Cardiac muscle cell (in vitro differentiated cells and primary cell): ENCODE measurements at places on chromosomes 16 and 17. TPM values are rescaled to one million over a fixed set of nuclear protein-coding genes. Genes with fewer than 3 reads are reported as not detected.

DNA sequence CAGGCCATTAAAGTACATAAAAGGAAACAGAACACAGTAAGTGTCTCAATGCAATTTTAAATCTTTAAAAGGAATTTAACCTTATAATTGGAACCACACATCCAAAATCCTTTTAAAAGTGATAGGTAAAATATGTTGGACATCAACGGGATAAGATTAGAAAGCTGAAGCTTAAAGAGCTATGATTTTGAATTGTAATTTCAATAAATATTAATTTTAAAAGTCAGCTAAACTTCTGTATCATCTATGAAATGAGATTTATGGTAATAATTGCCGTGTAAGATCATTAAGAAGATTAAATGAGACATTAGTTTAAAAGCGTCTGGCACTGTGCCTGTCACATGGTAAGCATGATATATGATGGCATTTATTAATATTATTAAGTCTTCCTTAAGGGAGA, 31.3 kb downstream of the CCDC42 start:
- H3K36me3 ChIP-seq: no peaks in the 10 kb centered on the region
- peaks cover 23% of the 10 kb centered on the region for H3K4me1 ChIP-seq
- no peak overlapping the region for H3K27ac ChIP-seq

DNA sequence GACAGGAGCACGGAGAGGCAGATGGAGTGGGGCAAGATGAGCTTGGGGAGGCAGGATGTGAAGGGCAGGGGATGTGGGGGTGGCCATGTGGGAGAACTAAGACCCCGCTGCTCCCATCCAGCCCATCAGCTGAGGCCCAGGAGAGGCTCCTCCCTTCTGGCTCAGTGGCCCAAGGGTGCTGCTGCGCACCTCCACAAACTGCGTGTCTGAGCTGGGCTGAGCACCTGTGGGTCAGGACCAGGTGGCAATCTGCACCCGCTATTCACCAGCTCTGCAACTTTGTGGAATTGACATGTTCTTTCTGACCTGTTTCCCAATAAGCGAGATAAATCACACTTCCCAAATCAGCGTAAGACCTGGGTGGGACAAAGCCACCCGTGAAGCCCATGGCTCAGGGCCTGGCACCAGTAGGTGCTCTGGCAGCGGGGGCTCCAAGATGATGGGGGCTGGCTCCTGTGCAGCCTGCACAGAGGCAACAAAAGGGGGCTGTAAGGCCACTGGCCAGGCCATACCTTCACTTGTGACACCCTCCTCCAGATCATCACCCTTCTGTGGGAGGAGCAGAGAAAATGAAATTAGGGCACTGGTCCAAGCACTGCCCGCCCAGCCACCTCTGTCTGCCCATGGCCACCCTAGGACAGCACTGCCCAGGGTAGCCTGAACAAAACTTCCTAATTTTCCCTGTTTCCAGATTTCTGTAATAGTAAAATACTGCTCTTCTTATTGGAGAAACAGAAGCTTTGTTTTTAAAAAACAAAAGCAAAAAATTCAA, 11.7 kb upstream of the SREBF1 start:
- H3K36me3 ChIP-seq: no peaks in the 10 kb centered on the region
- H3K4me3 ChIP-seq: no peak overlapping the region
- no peaks in the 10 kb centered on the region for H3K27me3 ChIP-seq
- no peak overlapping the region for H3K27ac ChIP-seq
- H3K4me1 ChIP-seq: peaks cover 44% of the 10 kb centered on the region
- no peak for DNase-seq

DNA sequence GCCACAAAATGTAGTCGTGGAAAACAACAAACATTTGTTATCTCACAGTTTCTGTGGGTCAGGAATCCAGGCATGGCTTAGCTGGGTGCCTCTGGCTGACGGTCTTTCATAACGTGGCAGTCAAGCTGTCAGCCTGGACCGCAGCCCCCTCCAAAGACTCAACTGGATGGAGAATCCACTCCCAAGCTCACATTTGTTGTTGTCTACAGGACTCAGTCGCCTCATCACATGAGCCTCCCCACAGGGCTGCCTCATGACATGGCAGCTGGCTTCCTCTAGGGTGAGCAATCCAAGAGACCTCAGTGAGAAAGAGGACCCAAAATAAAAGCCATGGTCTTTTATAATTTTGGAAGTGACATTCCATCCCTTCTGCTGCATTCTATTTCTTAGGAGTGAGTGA, 34.7 kb upstream of the AKAP1 start:
- H3K4me3 ChIP-seq: no peak overlapping the region
- DNase-seq: no peak
- peaks cover 12% of the 10 kb centered on the region for H3K4me1 ChIP-seq
- H3K36me3 ChIP-seq: no peaks in the 10 kb centered on the region
- H3K27ac ChIP-seq: no peak overlapping the region

DNA sequence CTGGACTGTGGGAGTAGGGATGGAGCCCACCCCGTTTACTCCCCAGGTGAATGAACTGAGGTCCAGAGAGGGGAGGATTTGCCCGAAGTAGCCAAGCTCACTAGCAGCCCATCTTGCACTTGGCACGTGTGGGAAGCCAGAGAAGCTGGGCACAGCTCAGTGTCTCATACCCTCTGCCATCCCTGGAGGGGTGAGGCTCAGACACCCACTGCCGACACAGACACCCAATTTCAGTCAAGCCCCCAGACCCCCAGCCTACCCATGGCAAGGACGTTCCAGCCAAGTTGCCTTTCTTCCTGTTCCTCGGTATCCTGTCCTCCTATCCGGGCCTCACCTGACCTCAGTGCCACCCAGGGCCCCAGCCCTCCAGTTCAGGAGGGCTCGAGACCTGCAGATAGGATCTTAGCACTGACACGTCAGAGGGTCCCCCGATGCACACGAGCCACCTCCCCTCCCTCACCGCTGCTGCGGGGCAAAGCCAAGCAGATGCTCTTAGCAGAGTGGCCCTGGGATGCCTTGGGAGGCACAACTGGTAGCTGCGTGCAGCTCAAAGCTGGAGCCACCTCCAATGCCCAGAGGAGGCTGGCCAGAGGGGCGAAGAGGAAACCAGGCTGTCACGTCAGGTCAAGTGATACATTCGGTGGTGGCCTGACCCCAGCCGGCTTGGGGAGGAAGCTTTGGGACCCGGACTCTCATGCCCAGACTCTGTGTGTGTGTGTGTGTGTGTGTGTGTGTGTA, 90.4 kb upstream of the TNRC6C start:
- no peak for DNase-seq
- no peak overlapping the region for H3K4me3 ChIP-seq
- H3K4me1 ChIP-seq: peaks cover 4% of the 10 kb centered on the region
- H3K27me3 ChIP-seq: no peaks in the 10 kb centered on the region
- no peaks in the 10 kb centered on the region for H3K36me3 ChIP-seq
- no peak overlapping the region for H3K27ac ChIP-seq

DNA sequence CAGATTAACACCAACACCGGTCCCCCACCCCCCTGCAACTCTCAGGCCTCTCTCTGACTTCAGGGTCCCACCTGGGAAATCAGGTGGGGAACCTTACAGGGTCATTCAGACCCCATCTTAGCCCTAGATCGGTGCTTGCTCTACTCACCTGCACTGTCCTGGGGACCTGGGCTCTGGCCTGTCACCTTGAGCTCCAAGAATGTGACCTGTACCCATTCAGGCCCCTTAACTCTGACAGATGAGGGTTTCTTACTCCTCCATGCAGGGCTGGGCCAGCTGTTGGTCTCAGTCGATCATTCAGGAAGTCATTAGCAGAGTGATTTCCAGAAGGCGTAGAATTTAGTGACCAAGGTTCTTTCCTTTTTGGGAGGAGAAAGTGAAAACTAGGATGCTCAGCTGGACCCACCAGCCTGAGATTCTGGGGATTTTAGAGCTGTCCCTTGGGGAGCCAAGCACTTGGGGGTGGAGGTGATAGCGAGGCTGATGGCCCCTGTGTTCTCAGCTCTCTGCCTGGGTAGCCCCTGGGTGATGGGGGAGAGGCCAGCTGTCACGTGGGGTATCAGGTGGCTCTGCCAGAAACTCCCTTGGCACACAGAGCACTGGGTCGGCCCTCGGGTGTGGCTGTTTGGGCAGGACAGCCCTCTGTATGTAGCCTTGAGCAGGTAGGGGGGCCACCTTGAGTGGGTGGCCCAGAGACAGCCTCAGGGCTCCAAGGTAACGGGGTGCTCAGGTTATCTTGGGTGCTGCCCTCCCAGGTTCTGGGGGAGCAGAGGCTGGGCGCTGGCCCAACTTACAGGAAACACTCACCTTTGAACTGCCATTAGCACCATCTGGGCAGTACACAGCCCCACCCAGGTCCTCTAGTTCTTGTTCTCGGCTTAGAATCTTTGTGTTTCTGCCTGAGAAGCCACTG, 724 bp downstream of the MVP start:
- H3K4me3 ChIP-seq: peak overlapping the region; percentile 1
- no peaks in the 10 kb centered on the region for H3K27me3 ChIP-seq
- H3K36me3 ChIP-seq: peaks cover 12% of the 10 kb centered on the region
- no peak for DNase-seq

DNA sequence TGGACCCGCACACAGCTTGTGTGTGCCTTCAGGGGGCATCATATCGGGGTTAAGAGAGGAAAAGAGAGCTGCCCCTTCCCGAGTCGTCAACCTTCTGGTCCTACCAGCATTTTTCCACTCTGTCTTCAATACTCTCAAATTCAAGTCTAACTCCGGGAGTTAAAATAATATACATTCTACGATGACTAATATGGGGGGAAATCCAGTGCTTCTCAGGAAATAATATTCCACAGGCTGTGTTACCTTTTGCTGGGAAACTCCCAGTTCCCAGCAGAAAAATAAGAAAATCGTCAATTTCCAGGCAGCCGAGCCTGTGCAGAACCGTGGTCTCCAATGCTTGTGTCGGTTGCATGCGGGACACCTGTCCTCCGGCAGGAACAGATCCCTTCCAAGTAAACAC, 105.0 kb upstream of the FOXF1 start:
- no peak for DNase-seq
- no peaks in the 10 kb centered on the region for H3K36me3 ChIP-seq
- no peak overlapping the region for H3K4me3 ChIP-seq
- H3K27ac ChIP-seq: no peak overlapping the region
- H3K4me1 ChIP-seq: peaks cover 10% of the 10 kb centered on the region

DNA sequence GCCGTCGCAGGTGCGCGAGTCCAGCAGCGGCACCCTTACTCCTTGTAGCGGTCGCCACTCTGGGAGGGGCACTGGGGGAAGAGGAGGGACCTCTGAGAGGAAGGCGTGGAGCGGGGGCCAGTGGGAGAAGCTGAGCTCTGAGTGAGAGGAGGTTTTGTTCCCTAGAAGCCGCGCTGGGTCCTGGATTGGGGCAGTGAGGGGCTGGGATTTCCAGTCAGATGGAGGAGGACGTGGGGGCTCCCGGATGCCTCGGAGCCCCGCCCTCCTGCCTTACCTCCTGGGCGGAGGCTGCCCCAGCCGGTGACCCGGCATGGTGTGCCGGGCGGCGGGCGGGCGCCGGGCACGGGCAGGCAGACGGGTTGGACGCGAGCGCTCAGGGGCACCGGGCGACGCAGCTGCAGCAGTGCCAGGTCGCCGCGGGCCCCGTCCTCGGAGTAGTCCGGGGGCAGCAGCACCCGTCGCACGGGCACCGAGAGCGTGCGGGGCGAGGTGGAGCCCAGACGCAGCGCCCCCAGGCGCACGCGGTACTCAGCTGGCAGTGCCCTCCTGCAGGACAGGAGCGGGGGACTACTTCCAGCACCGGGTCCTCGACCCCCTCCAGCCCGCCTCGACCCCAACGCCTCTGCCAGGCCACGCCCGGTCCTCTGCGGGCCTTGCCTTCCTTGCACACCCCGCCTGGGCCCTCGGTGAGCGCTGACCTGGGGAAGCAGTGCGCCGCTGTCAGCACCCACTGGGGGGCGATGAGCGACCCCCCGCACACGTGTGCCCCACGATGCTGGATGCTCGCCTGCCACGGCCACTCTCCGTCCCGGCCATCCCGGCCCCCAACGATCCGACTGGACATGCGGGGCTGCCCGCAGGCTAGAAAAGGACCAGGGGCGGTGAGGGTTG, 2.0 kb downstream of the PRSS33 start:
- no peak overlapping the region for H3K27ac ChIP-seq
- peaks cover 23% of the 10 kb centered on the region for H3K27me3 ChIP-seq
- H3K4me3 ChIP-seq: no peak overlapping the region
- no peaks in the 10 kb centered on the region for H3K4me1 ChIP-seq
- DNase-seq: no peak

GRCh38 chr17:78804777-78805176, 22.7 kb upstream of the CYTH1 start:
- H3K27ac ChIP-seq: no peak overlapping the region
- no peaks in the 10 kb centered on the region for H3K4me1 ChIP-seq
- H3K36me3 ChIP-seq: peaks cover 44% of the 10 kb centered on the region

GRCh38 chr16:30561089-30561816, 3.1 kb upstream of the ZNF764 start:
- H3K4me1 ChIP-seq: peaks cover 7% of the 10 kb centered on the region
- no peak overlapping the region for H3K27ac ChIP-seq
- H3K4me3 ChIP-seq: no peak overlapping the region
- no peaks in the 10 kb centered on the region for H3K36me3 ChIP-seq
- no peak for DNase-seq
- H3K27me3 ChIP-seq: no peaks in the 10 kb centered on the region

DNA sequence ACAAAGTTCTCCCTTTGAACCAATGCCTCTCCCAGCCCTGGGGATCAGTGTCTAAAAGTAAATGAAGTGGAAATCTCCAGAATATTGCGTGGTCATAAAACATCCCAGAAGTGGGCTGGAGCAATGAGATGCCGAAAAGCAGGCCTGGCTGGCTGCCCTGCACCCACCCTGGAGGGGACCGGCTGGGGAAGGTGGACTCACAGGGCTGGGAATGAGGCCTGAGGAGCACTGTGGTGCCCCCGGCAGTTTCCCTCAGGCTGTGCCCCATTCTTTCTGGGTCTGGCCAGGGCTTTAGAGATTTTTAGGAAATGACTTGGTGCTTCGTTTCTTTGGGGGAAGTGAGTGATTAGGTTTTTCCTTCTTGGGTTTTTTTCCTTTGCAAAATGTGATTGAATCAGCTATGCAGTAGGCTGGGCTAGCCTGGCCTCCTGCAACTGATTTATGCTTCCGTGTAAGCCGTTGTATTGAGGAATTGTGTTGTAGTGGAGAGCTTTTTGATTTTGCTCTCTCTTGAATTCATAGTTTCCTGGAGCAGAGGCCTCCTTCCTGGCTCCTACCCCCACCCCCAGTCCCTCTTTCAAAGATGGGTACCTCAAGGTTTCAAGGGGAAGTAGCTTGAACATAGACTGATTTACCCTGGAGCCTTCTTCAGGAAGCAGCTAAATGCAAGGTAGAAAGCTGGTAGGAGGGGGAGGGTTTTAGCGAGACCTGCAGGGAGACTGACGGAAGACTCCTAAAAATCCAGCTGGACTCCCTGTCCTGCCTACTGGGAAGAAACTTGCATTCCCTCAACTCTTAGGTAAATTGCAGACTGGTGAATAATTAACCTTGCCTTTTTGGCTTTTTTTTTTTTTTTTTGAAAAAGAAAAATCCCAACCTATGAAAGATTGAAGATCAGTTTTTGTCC, 170.2 kb downstream of the RAB11FIP4 start:
- peaks cover 50% of the 10 kb centered on the region for H3K27me3 ChIP-seq
- no peaks in the 10 kb centered on the region for H3K4me1 ChIP-seq

Gene CARD14
- 2.9 TPM in 1 of 2 replicates, not detected in the other for total RNA-seq
